Stimulated activated CD4-positive, alpha-beta T cell treated with anti-CD3 and anti-CD28 coated beads, Interleukin-12 subunit alpha, Interleukin-12 subunit beta, amount 100 ng/mL, for 48 hours (primary cell): ENCODE measurements at places on chromosomes 7 and 10.
A peak's percentile ranks its signal among the peaks of the same experiment; 100 is the strongest.

- DNase-seq: no peak
Observed at GRCh38 chr10:61618388-61618961, 44.3 kb upstream of the CABCOCO1 start.

DNA sequence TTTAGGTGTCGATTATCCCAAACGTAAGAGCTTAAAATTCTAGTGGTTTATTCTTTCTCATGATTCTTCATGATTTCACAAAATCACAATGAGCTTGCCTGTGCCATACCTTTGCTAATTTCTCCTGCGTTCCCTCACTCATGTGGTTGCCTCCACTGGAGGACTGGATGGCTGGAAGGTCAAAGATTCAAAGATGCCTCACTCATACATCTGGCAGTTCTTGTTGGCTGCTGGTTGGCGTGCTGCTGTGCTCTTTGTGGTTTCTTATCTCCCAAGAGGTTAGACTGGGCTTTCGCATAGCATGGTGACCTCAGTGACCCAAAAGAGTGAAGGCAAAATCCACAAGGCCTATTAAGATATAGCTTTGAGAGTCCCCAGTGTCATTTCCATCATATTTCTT lies 877.6 kb upstream of the AUTS2 start:
- DNase-seq: no peak

- DNase-seq: no peak
Observed at GRCh38 chr7:151225948-151226510, 976 bp downstream of the ABCF2 start.

DNA sequence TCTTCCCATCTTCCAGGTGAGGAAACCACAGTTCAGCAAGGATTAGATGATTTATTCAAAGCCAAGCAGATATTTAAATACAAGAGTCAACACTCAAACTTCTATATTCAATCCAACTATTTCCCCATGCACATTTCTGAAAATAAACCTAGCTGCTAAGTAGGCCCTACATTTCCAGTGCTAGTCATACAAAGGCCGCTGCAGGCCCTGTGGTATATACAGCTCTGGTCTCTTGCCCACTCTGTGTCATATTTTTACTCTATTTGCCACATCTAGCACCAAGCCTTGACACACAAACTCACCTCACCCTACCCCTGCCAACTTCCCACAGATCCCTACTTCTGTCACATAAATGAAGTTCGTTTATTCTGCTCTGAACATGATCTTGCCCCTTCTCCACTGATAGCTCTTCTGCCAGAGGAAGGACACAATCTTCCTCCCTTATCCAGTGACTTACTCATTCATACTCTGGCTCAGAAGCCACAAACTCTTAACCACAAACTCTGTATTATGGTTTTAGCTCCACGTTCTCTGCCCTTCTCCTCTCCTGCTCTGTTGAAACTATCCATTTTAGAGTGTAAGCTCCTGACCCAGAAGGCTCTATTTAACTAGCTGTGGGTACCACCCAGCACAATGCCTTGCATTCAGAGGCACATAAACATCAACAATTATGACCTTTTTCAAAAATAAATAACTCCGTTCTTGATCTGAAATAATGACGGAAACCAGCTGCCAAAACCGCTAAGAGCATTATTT lies 180.7 kb downstream of the CPEB3 start:
- DNase-seq: no peak

DNA sequence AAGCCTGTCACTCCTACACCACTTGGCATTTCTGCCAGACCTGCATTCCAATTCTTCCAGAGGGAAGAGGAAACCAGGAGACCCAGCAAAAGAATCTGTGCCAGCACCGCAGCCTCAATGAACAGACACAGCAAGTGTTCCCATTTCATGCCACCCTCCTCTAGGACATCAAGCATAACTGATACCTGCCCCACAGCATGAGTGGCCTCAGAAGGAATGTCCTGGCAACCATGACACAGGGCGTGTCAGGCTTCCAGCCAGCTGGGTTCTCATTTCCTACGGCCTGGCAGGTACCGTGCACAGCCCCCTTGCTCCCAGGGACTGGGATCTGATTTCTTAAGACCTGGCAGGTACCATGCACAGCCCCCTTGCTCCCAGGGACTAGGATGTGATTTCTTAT lies 7.8 kb downstream of the MAD1L1 start:
- no peak for DNase-seq

DNA sequence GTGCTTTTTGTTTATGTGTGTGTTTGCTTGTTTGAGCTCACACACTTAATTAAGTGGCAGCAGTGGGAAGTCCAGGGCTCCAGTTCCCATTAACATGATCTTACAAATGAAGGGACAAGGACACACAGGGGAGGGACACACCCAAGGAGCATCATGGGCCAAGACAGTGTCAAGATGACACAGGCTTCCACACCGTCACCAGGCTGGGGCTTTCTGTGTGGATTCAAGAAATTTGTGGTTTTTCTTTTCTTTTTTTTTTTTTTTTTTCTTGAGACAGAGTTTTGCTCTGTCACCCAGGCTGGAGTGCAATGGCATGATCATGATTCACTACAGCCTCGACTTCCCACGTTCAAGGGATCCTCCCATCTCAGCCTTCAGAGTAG lies 173.6 kb downstream of the KIAA1217 start:
- DNase-seq: no peak

GRCh38 chr7:115145512-115145911 lies 223.6 kb downstream of the MDFIC start:
- no peak for DNase-seq

GRCh38 chr7:674454-675410 lies 51.8 kb upstream of the DNAAF5 start:
- DNase-seq: no peak

DNA sequence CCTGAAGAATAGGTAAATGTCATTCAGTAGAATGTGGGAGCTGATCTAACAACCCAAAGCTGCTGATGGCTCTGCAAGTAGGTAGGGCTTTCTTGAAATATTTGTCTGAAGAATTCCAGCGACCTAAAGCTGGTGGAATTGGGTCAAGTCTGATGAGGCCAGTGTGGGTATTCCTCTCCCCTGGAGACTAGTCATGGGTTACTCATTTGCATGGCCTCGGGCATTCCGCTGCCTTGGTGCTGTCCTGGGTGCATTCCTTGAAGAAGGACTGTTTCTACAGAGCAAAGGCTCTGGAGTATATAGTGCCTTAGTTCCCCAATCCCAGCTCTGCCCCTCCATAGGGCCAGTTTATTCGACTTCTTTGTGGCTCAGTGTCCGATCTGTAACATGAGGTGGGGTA lies 19.2 kb downstream of the PDK4 start:
- DNase-seq: no peak

GRCh38 chr7:141381794-141382427 lies 169.3 kb upstream of the AGK start:
- no peak for DNase-seq

DNA sequence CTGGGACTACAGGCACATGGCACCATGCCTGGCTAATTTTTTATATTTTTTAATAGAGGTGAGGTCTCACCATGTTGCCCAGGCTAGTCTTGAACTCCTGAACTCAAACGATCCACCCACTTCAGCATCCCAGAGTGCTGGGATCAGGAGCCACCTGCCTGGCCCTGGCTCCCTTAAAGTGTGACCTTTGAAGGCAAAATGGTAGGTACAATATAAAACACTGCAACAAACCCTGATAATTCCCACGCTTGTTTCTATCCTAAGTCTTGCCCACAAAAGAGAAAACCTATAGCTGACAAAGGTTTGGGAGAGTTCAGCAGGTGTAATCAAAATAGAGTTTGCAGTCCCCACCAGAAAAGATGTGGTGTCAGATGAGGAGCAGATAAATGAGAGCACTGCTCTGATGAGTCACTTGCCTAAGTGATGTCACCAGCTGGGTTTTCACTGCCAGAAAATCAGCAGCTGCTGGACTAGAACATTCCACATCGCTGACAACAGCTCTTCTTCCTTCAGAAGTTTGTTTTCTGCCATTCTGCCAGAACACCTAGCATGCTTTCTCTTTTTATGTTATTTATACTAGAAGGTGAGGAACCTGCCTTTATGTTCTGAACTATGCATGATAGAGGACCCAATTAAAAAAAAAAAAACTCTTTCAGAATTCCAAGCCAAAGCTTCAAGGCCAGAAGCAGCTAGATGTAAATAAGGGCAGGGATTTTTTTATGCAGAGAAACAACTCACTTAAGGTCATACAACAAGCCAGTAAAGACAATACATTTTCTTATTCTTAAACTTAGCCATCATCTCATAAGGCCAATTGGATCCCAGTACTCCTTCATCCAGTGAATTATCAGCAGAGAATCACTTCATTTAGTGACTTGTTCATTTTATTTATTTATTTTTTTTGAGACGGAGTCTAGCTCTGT lies 18.0 kb downstream of the PURB start:
- DNase-seq: no peak

GRCh38 chr10:102705531-102705930 lies 8.7 kb downstream of the ARL3 start:
- no peak for DNase-seq

GRCh38 chr7:6130007-6130587 lies 98.9 kb downstream of the ANKRD61 start:
- DNase-seq: no peak

DNA sequence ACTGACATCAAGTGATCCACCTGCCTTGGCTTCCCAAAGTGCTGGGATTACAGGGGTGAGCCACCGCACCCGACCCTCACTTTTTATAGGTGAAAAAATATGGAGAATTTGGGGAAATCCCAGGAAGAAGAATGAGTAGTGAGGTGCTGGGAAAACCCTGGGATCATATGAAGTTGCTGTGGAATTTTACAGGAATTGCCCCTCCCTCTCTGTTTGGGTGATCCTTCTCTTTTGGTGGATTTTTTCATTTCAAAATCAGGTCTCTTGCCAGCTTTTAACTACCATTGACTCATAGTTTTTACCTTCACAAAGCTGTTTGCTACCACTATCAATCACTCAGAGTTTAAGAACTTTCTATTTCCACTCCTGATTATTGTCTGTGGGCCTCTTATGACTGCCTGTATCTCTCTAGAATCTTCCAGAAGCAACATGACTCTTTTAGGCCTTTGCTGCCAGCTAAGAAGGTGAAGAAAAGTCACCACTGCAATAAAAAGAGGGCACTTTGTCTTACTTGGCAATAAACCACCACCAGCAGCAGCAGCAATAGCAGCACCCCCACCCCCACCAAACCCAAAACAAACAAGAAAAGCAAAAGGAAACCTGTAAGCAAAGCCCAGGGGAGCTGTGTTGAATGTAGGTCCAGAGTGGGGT lies 4.0 kb upstream of the GIMAP8 start:
- DNase-seq: peak; percentile 13

GRCh38 chr10:97120370-97120769 lies 65.4 kb downstream of the SLIT1 start:
- no peak for DNase-seq

GRCh38 chr10:21417172-21417712 lies 108.2 kb downstream of the SKIDA1 start:
- DNase-seq: no peak

GRCh38 chr7:18317941-18318340 lies 177.6 kb upstream of the HDAC9 start:
- no peak for DNase-seq

GRCh38 chr7:50864694-50865093 lies 82.0 kb upstream of the GRB10 start:
- DNase-seq: no peak

GRCh38 chr7:129423700-129424410 lies 10.4 kb upstream of the STRIP2 start:
- DNase-seq: no peak

DNA sequence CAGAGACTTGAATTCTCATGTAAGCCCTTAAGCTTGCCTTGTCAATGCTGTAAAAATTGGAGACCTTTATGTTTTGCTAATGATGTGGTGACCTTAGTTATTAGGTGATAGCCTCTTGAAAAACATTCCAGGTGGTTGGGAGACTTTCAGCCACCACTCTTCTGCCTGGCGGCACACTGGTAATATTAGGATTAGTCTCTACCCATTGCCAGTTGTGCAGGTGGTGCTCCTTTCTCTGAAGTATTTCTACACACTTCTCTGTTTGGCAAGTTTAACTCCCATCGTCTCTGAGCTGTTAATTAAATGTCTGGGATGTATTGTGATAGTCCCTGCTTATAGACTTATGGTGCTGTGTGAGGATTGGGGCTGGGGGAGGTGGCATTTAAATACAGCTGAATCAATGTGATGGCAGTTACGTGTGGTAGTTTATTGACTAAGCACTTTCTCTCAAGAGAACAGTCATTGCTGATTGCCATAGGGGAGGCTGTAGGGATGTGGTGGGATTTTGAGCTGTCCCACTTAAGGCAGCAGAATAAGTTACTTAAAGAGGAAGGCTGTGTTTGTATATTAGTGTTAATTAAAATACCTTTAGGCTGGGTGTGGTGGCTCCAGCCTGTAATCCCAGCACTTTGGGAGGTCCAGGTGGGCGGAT lies 61.7 kb downstream of the DAGLB start:
- no peak for DNase-seq

GRCh38 chr7:4000139-4000538 lies 682.0 kb upstream of the FOXK1 start:
- no peak for DNase-seq

- no peak for DNase-seq
Observed at GRCh38 chr7:92769394-92769699, 67.0 kb downstream of the CDK6 start.

GRCh38 chr7:98354511-98355249 lies 46.2 kb downstream of the BAIAP2L1 start:
- no peak for DNase-seq

GRCh38 chr7:150784954-150785353 lies 15.2 kb downstream of the TMEM176B start:
- DNase-seq: no peak

DNA sequence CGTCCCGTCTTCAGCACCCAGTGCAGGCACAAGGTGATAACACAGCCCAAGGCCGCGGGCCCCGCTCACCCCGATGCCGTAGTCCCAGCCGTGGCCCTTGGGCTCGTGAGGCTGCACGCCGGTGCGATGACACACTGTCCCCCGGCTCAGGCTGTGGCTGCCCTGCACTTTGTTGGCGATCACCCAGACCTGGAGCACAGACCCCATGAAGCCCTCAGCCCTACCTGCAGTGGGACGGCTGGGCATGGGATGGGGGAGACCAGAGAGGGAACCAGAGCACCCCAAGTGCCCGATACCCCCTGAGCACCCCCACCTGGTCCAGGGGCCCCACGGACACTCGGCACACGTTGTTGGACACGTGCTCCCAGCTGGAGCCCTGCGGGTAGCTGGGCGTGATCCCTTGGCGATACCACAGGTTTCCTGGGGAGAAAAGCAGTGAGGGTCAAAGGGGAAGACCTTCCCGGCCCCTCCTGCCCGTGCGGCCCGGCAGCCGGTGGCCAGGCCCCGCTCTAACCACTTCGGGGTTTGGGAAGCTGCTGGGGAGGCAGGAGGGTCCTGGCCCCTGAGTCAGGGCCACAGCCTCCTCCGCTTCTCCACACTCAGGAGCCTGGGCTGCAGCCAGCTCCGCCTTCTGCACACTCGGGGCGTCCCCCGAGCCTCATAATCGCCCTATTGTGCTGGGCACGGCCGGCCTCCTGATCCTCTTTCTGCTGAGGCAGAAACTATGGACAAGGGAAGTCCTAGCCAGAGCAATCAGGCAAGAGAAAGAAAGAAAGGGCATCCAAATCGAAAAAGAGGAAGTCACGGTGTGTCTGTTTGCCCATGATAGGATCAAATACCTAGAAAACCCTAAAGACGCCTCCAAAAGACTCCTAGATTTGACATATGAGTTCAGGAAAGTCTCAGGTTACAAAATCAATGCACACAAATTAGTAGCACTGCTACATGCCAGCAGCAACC lies 6.7 kb downstream of the BHLHA15 start:
- no peak for DNase-seq
